ENCODE measurements at places on chromosomes 11 and 22.

DNA sequence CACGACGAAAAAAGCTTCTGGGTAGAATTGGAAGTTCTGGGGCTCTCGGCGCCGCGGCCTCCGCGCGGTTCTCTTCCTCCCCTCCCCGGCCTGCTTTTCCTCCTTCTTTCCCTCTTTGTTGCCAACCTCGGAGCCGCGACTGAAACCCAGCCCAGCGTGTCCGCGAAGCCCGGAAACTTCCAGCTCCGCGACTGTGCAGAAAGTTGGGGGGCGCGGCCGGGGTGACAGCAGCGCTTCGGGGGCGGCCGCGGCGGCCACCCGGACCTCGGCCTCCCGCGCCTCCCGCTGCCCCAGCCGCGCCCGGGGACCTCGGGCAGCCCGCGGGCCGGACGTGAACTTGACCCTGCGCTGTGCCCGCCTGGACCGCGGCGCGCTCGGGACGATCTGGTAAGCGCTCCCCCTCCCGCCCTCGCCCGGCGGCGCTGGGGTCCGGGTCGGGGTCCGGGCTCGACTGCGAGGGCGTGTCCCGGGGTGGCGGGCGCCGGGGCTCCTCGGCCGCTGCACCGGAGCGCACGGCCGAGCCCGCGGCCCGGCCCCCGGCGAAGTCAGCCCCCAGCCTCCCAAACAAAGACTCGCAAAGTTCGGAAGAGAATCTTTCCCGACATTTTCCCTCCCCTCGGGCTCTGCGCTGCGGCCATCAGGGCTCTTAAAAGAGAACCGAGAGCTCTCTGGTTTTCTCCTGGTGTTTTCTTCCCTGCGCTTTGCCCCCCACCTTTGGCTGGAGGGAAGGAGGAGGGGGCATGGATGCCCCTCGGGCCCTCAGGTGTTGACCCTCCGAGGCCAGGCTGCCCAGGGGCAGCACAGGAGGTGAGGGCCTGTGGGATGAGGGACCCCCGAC is 67.9 kb upstream of the WNT7B start:
- DNase-seq = no peak

- DNase-seq = no peak
Observed at GRCh38 chr11:55714982-55715888, 53.2 kb downstream of the OR4C6 start.

- no peak for DNase-seq
Observed at GRCh38 chr11:48193876-48194275, 22.7 kb upstream of the OR4B1 start.

- no peak for DNase-seq
Observed at GRCh38 chr11:72754544-72755155, 2.4 kb upstream of the ARAP1 start.

- DNase-seq = no peak
Observed at GRCh38 chr22:40764763-40765441, 54.2 kb downstream of the SLC25A17 start.

GRCh38 chr11:4090258-4090657 is 4.3 kb upstream of the RRM1 start:
- DNase-seq = no peak

GRCh38 chr11:95867105-95867504 is 56.8 kb downstream of the MTMR2 start:
- no peak for DNase-seq

All from activated CD4-positive, alpha-beta T cell treated with anti-CD3 and anti-CD28 coated beads, Interleukin-2, amount 50 U/mL, for 24 hours (primary cell).